ENCODE measurements at places on chromosomes 6 and 20.

GRCh38 chr20:63167026-63167917, 48.7 kb downstream of the YTHDF1 start:
- DNase-seq: no peak

DNA sequence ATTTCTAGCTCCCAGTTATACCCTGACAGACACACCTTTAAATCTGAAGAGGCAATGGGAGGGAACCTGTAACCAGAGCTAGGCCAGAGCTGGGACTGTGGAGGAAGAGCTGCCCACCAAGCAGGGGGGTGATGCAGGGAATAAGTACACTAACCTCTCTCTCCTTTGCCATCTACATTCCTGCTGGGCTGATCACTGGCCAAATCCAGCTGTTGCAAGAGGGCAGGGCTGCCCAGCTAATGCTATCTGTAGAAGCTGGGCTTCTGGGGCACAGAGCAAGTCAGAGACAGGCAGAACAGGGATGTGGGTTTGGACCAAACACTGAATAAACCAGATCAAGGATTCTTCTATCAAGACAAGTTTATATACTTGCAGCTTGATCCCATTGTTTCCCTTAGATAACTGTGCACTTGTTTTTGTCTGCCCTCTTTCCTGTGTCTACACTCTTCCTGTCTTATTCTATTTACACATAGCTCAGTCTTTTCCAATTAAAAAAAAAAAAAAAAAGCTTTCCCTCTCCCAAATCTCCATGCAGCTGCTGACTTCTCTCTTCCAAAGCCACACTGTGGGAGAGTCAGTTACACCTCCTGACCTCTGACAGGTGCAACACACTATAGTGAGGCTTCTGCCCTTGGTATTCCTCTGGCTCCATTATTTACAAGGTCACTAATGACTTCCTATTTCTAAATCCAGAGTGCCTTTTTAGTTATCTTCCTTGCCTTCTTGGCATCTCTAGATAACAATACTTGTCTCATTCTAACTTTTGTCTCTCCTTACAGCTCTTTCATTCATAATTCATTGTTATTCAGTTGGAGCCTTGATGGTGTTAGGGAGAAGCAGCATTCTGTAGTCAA, 43.7 kb downstream of the TRIM38 start:
- no peak for DNase-seq

- DNase-seq: no peak
Observed at GRCh38 chr6:63509652-63510352, 62.5 kb upstream of the LOC128125822 start.

DNA sequence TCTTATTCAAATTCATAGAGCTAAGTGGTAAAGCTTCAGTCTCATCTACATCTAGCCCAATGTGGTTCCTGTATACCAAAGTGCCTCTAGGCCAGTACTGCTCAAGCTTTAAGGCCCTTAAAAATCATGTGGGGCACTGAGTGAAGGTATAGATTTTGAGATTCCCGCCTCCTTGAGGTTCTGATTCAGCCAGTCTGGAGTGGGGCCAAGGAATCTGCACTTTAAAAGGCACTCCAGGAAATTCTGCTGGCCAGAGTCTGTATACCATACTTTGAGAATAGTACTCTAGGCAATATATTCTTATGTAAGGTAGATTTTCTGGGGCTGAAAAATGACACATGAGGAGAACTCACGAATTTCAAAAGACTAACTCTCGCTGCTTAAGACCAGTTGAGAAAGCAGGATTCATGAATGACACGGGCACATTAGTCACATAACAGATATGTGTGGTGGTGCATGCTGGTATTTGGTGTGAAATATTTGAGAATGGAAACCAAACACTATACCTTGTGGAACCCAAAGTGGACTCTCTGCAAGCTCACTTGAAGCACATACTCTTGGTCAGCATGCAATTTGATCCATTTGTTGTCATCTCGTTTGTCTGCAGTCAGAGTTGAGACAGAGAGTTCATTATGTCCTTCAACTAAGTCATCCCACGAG, 47.6 kb upstream of the SIM1 start:
- no peak for DNase-seq

DNA sequence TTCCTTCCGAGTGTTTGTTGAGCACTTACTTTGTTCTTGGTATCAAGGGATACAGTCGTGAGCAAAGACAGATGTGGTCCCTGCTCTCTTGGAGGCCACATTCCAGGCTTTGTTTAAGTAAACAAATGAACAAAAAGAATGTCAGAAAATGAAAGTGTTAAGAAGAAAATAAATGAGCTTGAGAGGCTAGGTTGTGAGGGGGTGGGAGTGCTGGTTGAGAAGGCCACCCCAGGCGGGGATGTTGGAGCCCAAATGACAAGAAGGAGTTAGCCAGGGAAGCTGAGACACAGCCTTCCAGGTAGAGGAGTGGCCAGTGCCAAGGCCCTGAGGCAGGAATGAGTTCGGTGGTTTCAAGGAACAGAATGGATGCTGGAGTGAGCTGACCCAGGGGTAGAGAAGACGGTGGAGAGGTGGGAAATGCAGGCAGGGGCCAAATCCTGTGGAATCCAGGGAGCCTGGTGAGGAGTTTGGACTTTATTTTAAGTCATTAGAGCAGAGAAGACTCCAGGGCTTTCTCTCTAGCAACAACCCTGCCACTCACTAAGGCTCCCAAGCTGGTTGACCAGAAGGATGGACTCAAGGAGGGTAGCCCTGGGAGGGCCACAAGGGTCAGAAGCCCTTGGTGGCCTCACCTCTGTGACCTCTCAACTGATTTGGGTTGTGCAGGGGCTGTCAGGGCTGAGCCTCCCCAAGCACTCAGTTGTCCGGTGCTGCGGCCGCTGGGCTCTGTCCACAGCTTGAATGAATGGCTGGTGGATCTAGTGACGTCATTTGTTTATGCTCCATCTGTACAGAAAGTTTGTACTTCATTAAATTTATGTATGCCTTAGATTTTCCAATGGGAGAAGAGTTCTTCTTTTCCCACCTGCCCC, 66.0 kb upstream of the STX16 start:
- DNase-seq: peak; percentile 55

- no peak for DNase-seq
Observed at GRCh38 chr6:4732691-4733315, 43.4 kb upstream of the CDYL start.

DNA sequence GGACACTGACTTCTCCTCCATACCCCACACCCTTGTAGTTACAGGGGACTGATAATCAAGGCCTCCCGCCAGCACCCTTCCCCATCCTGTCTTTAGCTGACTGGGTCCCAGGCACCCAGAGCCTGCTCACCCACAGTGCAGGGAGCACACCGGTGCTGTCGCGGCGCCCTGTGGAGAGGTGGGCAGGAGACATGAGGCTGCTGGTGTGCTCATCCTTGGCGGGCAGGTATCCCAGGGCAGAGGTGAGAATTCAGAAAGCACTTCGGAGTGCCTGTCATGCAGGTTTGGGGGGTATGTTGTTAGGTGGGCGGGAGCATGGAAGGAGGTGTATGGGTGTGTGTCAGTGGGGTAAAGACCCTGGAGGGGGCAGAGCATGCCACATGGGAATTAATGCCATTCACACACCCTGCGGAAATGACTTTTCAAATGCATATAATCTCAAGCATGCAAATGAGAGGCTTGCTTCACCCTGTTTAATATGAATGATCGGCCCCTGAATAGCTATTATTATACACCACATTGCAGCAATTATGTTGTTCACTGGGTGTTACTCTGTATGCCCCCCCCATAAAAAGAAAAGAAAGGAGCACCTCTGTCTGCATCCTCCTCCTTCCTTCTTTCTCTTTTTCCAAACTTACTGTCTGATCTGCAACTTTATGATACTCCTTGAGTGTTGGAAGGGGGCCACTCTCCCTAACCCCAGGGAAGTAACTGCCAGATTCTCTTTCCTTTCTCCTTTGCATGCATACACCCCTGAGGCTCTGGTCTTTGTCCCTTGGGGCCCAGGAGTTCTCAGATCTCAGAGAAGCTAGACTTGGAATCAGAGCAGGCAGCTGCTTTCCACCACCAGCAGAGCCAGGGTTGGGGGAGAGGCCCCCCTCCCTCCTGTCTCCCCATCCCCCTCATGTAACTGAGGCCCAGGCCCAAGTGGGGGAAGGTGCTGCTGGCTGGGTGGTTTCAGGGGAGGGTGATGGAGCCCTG, 16.0 kb downstream of the FOXP4 start:
- no peak for DNase-seq

DNA sequence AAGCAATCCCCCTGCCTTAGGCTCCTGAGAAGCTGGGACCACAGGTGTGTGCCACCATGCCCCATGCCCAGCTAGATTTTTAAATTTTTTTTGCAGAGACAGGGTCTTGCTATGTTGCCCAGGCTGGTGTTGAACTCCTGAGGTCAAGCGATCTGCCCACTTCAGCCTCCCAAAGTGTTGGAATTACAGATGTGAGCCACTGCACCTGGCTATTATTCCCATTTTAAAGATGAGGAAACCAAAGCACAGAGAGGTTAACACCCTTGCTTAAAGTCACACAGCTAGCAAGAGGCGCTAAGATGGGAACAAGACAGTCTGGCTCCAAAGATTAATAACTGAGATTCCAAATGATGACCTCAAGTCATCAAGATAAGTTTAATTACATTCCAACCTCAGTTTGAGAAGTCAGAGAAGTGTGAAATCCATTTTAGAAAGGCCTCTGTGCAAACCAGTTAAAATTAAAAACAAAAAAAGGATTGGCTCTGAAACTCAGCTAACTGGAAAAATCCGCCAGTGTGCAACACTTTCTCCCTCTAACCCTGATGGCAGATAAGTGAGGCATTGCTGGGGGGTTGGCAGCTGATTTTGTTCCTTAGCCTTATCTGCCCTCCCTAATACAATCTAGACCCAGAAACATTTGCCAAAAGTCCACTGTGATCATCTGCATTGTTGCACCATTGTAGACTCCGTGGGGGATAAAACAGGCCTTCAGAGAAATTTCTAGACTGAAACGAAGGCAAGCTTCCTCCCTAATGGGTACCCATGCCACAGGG, 55.5 kb downstream of the CPNE5 start:
- DNase-seq: no peak

DNA sequence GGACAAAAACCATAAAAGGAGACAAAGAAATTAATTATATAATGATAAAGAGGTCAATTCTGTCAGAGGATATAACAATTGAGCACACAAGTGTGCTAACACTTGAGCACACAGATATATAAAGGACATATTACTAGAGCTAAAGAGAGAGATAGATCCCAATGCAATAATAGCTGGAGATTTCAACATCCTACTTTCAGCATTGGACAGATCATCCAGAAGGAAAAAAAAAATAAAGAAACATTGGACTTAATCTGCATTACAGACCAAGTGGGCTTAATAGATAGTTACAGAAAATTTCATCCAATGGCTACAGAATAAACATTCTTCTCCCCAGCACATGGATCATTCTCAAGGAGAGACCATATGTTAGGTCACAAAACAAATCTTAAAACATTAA, 9.9 kb downstream of the VNN1 start:
- DNase-seq: no peak

DNA sequence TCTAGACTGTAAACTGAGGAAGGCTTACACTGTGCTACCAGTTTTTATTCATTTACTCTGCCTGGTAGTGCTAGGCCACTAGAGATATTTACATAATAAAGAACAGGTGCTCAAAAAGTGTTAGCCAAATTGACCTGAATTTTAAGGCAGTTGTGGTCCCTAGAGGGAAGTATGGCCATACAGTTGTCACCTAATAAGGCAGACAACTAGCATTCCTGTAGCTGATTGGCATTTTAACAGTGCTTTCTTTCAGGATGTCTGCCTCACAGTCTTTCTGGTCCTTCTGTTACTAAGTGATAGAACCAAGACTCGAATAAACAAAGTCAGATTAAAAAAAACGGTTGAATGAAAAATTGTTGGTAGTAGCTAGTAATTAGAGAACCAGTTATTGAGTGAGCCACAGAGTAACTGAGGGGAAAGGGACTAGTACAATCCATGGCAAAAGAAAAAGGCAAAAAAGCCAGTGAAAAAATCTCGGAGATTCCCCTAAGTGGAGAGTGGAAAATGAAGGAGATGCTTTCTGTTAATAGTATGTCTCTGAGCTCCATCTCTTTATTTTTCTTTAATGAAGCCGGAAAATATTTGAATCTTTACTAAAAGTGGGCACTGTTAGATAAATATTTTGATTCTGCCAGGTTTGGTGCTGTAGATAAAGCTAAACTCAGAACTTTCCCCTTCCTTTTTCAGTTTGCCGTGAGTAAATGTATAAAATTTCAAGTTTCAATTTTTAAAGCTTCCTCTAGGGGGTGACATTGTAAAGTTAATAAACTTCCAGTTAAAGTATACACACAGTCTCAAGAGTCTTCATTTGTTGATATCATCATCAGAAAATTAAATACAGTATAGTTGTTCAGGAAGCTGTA, 9.1 kb downstream of the VTA1 start:
- no peak for DNase-seq
